ENCODE measurements at places on chromosomes 6 and 20.

- DNase-seq: no peak
These were observed 603.2 kb downstream of the RNF144B start for GRCh38 chr6:18990059-18990978.

- DNase-seq: no peak
These were observed 125.6 kb downstream of the MAFB start for GRCh38 chr20:40563296-40563950.

DNA sequence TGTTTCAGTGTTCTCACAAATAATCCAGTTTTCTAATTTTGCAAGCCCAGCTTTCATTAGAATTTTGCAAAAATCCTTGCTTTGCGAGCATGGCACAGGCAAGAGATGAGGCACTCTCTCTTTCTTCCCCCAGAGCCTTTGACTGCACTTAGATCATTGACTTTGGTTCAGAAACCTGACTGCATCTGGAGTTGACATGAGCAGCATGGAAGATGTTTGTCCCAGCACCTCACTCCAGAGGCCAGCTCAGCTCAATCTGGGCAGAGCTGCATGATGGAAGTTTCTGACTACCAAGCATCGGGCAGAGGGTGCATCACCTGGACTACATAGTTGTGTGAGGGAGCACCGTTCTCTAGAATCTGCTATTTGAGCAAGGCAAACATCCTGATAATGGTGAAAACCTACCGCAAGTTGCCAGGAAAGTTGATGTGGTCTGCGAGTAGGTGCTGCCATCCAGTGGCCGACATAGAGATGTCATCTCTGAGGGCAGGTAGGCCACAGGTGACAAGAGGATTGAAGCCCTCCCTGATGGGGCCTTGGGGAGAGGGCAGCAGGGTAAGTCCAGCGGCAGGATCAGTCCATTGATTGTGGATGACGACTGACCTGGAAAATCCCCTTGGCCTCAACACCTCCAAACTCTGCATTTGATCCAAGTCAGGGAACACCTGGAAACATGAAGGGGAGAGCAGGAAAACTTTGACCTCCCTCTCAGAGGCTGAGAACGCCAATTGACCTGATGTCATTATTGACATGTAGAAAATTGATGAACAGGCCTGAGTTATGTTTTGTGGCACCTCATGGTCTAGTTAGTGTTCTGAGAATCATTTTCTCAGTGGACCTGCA lies 3.8 kb upstream of the LPA start:
- DNase-seq: no peak

DNA sequence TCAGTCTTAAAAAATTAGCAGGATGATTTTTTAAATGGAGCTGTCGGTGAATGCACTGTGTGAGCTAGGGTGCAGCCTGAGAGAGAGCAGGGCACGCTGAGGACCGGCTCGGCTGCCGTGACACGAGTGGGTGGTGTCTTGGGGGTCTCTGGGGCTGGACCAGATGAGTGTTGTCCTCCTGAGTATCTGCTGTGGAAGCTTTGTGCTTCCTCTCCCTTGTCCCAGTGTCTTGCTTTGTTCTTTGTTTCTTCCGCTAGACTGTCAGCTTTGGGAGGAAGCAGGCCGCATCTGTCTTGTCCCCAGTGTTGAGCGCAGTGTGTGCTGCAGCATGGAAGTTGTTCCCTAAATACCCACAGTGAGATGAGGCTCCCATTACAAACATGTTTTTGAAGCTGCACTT lies 89.4 kb downstream of the RTN4IP1 start:
- no peak for DNase-seq

DNA sequence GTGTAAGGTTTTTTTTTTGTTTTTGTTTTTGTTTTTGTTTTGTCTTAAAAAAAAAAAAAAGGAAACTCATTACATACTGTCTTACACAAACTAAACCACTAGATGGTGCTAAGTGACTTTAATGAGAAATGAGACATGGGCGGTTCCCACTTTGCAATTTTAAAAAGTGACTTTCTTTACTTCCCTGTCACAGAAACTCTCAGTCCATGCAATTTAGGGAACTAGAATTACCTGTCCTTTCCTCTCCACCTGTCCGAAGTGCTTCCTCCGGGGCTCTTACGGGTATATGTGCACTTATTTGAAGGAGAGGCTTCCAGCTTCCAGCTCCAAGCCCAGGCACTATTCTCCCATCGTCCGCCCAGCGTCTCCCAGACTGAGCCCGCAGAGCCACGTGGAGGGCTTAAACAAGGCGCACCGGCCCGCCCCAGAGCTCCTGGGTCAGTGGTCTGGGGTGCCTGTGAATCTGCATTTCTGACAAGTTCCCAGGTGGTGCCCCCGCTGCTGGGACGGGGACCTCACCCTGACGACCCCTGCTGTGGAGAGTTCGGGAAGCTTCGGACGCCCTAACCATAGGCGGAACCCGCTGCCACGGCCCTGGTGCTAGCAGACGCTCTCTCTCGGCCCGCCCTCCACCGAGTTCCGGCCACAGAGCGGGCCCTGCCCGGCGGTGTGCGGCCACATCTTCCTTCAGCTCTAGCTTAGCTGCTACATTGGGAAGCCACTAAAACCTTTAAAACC lies 26.1 kb downstream of the BFSP1 start:
- DNase-seq: peak; percentile 70

Data from activated CD4-positive, CD25-positive, alpha-beta regulatory T cell treated with anti-CD3 and anti-CD28 coated beads, Interleukin-2, amount 50 U/mL, for 72 hours (primary cell).